NCI-H1417 treated with DMSO at 0.1 percent for 48 hours (cell line): ENCODE measurements at places on chromosomes 11 and 22.

GRCh38 chr11:61918251-61918937, 1.0 kb upstream of the RAB3IL1 start:
- DNase-seq, result no peak

- no peak for DNase-seq
Observed at GRCh38 chr11:11426226-11426952, 73.3 kb upstream of the CSNK2A3 start.

GRCh38 chr11:32099516-32099915, 8.6 kb downstream of the RCN1 start:
- no peak for DNase-seq

- DNase-seq, result no peak
Observed at GRCh38 chr11:102280245-102280833, 36.9 kb upstream of the BIRC3 start.

DNA sequence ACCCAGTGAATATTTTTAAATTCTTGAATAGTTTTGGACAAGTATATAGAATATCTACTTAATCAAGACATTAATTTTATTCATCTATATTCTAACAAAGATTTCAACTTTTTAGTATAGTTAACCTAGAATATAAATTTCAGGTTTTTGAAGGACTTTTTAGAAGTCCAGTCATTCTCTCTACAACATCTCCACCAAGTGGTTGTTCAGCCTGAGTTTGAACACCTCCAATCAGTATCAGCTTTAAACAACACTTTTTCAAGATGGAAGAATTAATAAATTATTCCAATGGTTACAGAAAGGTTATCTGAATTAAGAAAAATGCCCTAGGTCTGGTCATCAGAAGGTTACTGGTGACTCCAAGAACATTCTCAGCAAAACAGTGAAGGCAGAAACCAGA, 31.8 kb downstream of the EIF3M start:
- DNase-seq, result no peak

DNA sequence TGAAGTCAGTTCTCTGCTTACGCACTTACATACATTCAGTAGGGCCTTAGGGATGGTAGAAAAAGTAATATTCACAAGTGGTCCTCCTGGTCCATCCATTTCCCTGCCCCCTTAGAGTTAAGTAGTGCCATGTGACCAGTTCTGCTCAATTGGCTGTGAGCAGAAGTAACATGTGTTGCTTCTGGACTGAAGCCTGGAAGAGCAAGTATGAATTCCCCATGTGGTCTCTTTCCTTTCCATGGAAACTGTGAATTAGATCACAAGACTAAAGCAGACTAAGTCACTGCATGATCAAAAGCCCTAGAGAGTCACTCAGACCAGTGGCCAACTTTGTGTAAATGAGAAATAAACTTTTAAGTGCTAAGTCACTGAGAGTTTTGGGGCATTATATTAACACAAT, 341.7 kb upstream of the CADM1 start:
- DNase-seq, result no peak

DNA sequence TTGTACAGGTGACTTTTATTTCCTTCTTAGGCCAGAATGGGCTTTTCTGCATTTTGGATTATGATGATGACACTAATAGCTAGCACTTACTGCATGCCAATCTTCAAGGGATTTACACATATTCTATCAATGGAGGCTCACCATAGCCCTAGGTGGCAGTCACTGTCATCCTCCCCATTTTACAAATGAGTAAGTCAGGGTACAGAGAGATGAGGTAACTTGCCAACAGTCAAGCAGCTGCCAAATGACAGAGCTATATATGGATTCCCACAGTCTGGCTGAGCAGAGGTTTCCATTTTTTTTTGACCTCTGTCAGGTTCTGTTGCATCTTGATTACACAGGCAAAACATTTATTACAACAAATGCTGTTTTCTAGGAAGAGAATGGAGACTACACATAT, 23.8 kb upstream of the C11orf96 start:
- no peak for DNase-seq
